Astrocyte (in vitro differentiated cells and primary cell): ENCODE measurements at places on chromosomes 7 and 10.

GRCh38 chr7:49866910-49867309, 93.5 kb downstream of the VWC2 start:
- no peaks in the 10 kb centered on the region for H3K36me3 ChIP-seq
- no peaks in the 10 kb centered on the region for H3K27me3 ChIP-seq
- no peak for DNase-seq
- H3K27ac ChIP-seq = no peak overlapping the region
- no peaks in the 10 kb centered on the region for H3K4me1 ChIP-seq

GRCh38 chr7:7707806-7708205, 10.6 kb downstream of the RPA3 start:
- H3K27me3 ChIP-seq = no peaks in the 10 kb centered on the region
- H3K27ac ChIP-seq = peak overlapping the region; percentile 21
- peaks cover 12% of the 10 kb centered on the region for H3K4me1 ChIP-seq
- H3K4me3 ChIP-seq = peak overlapping the region; percentile 9
- DNase-seq = peak; percentile 75

DNA sequence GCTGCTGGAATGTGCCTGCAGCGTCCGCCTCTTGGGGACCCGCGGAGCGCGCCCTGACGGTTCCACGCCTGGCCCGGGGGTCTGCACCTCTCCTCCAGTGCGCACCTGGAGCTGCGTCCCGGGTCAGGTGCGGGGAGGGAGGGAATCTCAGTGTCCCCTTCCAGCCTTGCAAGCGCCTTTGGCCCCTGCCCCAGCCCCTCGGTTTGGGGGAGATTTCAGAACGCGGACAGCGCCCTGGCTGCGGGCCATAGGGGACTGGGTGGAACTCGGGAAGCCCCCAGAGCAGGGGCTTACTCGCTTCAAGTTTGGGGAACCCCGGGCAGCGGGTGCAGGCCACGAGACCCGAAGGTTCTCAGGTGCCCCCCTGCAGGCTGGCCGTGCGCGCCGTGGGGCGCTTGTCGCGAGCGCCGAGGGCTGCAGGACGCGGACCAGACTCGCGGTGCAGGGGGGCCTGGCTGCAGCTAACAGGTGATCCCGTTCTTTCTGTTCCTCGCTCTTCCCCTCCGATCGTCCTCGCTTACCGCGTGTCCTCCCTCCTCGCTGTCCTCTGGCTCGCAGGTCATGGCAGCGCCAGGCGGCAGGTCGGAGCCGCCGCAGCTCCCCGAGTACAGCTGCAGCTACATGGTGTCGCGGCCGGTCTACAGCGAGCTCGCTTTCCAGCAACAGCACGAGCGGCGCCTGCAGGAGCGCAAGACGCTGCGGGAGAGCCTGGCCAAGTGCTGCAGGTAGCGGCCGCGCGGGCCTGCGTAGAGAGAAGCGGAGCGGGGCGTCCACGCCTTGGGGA, 645 bp downstream of the SLC26A4 start:
- DNase-seq = peak; percentile 49
- peak overlapping the region; percentile 68 for H3K4me3 ChIP-seq
- H3K27me3 ChIP-seq = peaks cover 23% of the 10 kb centered on the region
- H3K4me1 ChIP-seq = peaks cover 18% of the 10 kb centered on the region
- H3K36me3 ChIP-seq = no peaks in the 10 kb centered on the region

GRCh38 chr10:96579133-96579532, 7.7 kb downstream of the TM9SF3 start:
- no peak for DNase-seq
- no peaks in the 10 kb centered on the region for H3K27me3 ChIP-seq
- H3K4me1 ChIP-seq = peaks cover 5% of the 10 kb centered on the region
- H3K4me3 ChIP-seq = no peak overlapping the region

DNA sequence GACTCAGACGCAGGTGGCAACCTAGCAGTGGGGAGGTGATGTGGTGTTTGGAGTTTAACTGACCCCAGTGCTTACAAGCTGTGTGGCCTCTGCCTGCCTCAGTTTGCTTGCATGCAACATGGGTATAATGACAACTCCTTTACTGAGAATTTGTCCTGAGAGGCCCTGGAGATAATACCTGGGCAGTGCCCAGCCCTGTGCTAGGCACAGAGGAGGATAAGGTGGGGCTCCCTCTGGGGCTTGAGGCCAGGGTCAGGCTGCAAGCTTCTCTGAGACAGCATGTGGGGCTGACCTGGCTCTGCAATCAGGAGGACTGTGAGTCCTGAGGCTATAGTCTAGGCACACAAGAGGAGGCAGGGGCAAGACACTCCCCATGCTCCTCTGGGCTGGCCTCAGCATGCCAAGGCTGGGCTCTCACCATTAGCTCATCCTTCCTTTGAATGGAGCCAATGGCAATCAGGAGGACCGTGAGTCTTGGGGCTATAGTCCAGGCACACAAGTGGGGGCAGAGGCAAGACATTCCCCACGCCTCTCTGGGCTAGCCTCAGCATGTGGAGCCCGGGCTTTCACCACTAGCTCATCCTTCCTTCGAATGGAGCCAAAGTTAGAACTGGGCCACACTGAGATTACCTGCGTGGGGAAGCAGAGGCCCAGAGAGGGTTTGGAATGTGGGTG, 147.9 kb downstream of the RPS24 start:
- peaks cover 6% of the 10 kb centered on the region for H3K4me1 ChIP-seq
- peaks cover 40% of the 10 kb centered on the region for H3K27me3 ChIP-seq
- H3K4me3 ChIP-seq = no peak overlapping the region
- no peaks in the 10 kb centered on the region for H3K36me3 ChIP-seq

DNA sequence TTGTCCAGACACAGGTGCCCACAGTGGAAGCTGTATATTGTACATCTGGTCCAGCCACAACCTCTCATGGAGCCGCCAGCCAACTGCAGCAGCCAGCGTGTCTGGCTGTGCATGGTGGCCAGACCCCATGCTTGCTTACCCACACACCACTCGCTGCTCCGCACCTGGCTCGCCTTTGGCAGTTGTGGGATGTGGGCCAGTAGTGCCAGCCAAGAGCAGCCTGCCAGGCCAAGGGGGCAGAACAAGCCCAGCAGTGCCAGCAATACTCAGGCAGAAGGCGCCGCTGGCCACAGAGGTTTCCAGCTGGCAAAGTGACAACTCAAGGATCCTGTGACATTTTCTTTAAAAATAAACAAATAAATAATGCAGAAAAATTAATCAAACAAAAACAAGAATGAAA, 11.7 kb upstream of the TMEM243 start:
- H3K4me3 ChIP-seq = no peak overlapping the region
- no peak for DNase-seq
- peaks cover 9% of the 10 kb centered on the region for H3K27me3 ChIP-seq
- no peaks in the 10 kb centered on the region for H3K4me1 ChIP-seq

- H3K4me1 ChIP-seq = peaks cover 8% of the 10 kb centered on the region
- H3K27ac ChIP-seq = no peak overlapping the region
- no peaks in the 10 kb centered on the region for H3K27me3 ChIP-seq
- no peak for DNase-seq
These were observed 786 bp upstream of the CNOT4 start for GRCh38 chr7:135510592-135511183.

DNA sequence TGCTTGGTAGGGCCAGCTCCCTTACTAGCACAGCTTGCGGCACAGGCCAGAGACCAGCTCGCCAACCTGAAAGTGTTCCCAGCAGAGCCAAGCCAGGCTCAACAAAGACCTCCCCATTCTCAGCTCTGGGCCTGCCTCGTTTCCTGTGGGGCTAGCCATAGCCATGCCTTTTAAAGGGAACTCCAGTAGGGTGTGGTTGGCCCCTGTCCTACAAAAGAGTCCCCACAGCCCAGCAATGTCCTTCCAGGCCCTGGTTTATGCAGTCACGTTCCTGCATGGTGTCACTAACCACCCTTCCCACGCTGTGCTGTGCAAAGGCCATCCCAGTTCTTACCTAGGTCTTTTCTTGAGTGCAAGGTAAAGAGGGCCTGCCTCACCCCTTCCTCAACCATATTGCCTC, 87.8 kb upstream of the LRRC4 start:
- H3K27ac ChIP-seq = no peak overlapping the region
- H3K27me3 ChIP-seq = peaks cover 5% of the 10 kb centered on the region
- no peaks in the 10 kb centered on the region for H3K36me3 ChIP-seq
- no peak for DNase-seq
- peaks cover 12% of the 10 kb centered on the region for H3K4me1 ChIP-seq
- H3K4me3 ChIP-seq = no peak overlapping the region

- H3K36me3 ChIP-seq = no peaks in the 10 kb centered on the region
- DNase-seq = no peak
- no peaks in the 10 kb centered on the region for H3K4me1 ChIP-seq
- no peak overlapping the region for H3K27ac ChIP-seq
- no peaks in the 10 kb centered on the region for H3K27me3 ChIP-seq
- no peak overlapping the region for H3K4me3 ChIP-seq
These were observed 439.6 kb downstream of the GRID1 start for GRCh38 chr10:85926986-85927385.

DNA sequence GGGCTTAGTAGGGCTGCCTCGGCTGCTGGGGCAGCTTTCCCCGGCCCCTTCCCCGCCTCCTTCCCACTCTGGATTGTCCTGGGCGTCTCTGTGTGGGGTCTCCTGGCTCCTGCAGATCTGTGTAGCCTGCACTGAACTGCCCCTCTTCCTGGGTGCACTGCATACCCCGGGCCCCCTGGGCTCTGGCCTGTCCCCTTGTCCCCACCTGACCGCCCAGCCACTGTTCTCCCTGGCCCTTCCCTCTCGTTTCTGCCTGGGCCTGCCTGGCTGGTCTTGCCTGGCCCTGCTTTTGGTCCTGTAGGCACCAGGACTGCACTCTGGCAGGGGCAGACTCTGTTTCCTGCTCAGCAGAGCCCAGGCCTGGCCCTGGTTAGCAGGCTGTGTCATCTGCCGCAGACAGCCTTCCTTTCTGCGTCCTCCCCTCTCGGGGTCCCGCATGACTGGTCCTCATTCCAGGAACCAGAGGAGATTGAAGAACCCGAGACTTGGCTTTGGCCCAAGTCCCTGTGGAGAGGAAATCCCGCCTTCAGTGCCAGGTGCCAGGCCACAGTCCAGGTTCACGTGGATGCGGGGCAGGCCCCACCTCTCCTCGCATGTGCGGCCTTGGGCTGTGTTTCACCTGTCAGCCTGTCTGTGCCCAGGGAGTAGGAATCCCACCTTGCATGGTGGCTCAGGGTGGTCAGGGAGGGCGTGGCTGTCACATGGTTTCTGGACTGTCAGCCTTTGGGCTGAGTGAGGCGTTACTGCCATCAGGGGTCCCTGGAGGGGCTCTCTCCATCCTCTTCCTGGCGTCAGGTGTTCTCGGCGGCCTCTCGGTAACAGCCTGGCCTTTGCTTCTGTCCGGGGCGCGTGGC, 9.2 kb downstream of the INPP5A start:
- DNase-seq = no peak
- H3K27ac ChIP-seq = no peak overlapping the region
- no peak overlapping the region for H3K4me3 ChIP-seq
- peaks cover 4% of the 10 kb centered on the region for H3K4me1 ChIP-seq
- H3K36me3 ChIP-seq = no peaks in the 10 kb centered on the region
- no peaks in the 10 kb centered on the region for H3K27me3 ChIP-seq

- no peaks in the 10 kb centered on the region for H3K36me3 ChIP-seq
- no peak overlapping the region for H3K27ac ChIP-seq
- no peak for DNase-seq
- no peaks in the 10 kb centered on the region for H3K4me1 ChIP-seq
These were observed 1.2 kb downstream of the CLDN3 start for GRCh38 chr7:73768641-73769480.

DNA sequence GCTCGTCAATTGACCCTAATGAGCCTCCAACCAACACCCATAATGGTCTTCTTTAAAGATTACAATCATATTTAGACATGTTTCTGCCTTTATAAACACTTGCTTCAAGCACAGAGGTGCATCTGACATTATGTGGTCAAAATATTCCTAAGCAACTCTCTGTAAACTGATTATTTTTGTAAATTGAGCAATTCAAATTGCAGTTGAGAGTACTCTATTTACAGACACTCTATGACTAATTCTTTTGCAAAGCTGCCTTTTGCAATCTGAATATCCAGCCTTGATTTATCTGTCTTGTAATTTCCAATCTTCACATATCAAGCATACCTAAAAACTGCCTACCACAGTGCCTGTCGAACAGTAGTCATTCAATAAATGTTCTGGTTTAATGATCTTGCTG, 112.0 kb downstream of the PDE1C start:
- no peak overlapping the region for H3K27ac ChIP-seq
- H3K36me3 ChIP-seq = no peaks in the 10 kb centered on the region
- peaks cover 23% of the 10 kb centered on the region for H3K4me1 ChIP-seq
- no peaks in the 10 kb centered on the region for H3K27me3 ChIP-seq

DNA sequence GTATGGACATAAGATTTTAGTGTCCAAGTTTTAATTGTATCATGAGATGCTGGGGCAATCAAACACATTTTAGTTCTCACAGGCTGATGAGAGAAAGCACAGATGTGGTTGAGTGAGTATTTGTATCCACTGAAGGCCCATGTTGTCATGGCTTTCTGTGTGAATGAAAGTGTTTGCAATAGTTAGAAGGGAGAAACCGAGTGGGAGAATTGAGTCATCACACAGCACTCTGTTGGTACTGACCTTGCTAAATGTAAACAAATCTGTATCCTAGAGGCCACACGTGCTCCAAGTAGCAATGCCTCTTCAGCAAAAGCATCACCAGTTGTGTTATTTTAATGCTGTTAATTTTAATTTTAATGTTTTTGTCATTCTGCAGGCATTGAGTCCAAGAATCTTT, 121.2 kb downstream of the EMX2 start:
- no peak overlapping the region for H3K27ac ChIP-seq
- H3K4me3 ChIP-seq = no peak overlapping the region
- H3K27me3 ChIP-seq = no peaks in the 10 kb centered on the region
- DNase-seq = peak; percentile 75
- H3K36me3 ChIP-seq = no peaks in the 10 kb centered on the region

DNA sequence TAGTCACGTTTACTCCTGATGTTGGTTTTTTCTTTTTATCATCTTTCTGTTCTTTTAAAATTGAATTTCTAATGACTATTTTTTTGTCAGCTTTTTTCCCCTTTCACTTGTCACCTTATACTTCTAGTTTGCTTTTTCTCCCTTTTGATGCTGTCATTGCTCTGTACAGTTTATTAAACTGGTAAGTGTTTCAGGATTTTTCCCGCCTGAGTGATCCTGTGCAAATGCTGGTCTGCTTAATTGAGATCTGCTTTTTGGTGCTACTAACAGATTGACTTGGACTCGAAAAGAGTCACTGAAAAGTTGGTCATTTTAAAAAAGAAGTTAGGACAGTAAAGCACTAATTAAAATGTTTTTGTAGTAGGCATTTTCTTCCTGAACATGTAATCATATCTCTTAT, 95.2 kb downstream of the PHTF2 start:
- no peak overlapping the region for H3K4me3 ChIP-seq
- no peak for DNase-seq
- no peaks in the 10 kb centered on the region for H3K27me3 ChIP-seq

GRCh38 chr10:124315591-124316270, 103.0 kb downstream of the OAT start:
- DNase-seq = no peak
- H3K4me3 ChIP-seq = no peak overlapping the region
- no peaks in the 10 kb centered on the region for H3K27me3 ChIP-seq
- H3K27ac ChIP-seq = no peak overlapping the region
- H3K36me3 ChIP-seq = no peaks in the 10 kb centered on the region

DNA sequence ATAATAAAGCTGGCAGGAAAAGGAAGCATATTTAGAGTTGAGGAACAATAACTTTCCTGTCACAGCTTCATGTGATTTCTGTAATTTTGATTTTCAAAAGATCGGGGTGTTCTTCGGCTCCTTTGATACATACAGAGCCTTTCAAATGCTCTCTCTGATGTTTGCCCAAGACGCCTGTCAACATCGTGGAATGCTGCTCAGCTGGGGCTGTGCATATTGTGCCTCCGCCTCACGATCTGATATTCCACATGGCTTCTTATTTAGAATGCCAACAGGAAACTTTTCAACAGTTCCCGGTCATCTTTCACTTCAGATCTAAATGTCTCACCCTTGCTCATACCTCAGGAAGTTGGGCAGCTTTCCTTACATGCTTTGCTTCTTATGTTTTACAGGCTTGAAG, 7.3 kb downstream of the NPY start:
- DNase-seq = no peak
- H3K4me1 ChIP-seq = no peaks in the 10 kb centered on the region
- H3K4me3 ChIP-seq = no peak overlapping the region
- H3K27me3 ChIP-seq = peaks cover 15% of the 10 kb centered on the region
- no peak overlapping the region for H3K27ac ChIP-seq
